NCI-H510A (cell line): ENCODE measurements at places on chromosomes 6 and 20.

DNA sequence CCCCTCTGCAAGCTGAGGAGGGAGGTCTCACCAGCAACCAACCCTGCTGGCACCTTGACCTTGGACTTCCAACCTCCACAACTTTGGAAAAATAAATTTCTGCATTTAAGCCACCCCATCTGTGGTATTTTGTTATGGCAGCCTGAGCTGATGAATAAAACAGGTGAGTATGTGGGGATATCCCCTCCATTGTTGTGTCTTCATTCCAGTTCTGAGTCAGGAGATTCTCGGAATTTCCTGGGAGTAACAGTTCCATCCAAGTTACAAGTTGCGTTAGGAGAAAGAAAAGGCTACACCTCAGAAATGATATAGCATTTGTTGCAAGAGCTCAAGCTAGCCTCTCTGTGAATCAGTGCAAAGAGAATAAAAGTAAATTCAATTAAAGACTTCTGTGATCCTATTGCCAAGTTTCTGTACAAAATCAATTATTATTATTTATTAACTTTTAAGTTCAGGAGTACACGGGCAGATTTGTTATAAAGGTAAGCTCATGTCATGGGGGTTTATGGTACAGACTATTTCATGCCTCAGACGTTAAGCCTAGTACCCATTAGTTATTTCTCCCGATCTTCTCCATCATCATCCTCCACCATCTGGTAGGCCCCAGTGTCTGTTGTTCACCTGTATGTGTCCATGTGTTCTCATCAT is 153.0 kb downstream of the NKAIN2 start:
- no peak for DNase-seq

DNA sequence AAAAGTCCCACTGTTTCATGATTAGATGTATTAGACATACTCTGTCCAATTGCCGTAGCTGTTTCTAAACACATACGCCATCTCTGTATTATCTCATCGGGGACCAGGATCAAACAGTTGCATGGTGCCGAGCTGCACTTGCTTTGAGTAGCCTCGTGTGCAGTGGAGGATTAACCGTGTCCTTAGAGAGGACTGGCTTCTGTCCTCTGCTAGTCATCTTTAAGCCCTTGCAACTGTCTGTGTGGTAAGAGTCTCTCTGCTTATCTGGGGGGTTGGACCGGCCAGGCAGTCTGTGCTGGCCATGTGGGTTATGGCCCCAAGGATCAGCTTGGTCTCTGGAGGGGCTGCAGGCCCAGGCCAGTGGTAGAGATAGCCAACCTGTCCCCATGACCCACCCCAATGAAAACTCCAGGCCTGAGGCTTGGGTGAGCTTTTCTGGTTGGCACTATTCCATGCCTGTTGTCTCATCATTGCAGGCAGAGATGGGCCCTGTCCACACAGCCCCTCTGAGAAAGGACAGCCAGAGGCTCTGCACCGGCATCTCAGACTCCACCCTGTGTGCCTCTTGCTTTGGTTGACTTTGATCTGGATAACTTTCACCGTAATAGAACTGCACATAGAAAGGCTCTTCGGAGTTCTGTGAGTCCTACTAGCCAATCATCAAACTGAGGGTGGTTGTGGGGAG is 137.3 kb upstream of the SNX9 start:
- DNase-seq = no peak

- no peak for DNase-seq
These were observed 19.0 kb downstream of the SENP6 start for GRCh38 chr6:75620381-75621304.

DNA sequence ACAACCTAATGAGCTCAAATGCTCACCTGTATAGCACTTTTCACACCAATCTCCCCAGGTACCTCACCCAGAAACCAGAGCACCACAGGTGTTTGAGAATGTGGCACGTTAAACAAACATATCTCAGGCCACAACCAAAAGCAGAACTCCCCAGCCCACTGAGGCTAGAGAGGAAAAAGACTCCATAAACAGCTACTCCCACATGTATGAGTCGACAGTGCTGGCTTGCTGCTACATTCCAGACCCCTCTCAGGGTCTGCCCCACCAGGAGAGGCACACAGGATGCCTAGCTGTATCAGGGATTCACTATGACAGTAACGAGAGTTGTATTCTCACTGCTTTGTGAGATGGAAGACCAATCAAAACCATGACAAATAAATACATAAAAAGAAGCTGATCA is 242.6 kb upstream of the ARID1B start:
- no peak for DNase-seq

DNA sequence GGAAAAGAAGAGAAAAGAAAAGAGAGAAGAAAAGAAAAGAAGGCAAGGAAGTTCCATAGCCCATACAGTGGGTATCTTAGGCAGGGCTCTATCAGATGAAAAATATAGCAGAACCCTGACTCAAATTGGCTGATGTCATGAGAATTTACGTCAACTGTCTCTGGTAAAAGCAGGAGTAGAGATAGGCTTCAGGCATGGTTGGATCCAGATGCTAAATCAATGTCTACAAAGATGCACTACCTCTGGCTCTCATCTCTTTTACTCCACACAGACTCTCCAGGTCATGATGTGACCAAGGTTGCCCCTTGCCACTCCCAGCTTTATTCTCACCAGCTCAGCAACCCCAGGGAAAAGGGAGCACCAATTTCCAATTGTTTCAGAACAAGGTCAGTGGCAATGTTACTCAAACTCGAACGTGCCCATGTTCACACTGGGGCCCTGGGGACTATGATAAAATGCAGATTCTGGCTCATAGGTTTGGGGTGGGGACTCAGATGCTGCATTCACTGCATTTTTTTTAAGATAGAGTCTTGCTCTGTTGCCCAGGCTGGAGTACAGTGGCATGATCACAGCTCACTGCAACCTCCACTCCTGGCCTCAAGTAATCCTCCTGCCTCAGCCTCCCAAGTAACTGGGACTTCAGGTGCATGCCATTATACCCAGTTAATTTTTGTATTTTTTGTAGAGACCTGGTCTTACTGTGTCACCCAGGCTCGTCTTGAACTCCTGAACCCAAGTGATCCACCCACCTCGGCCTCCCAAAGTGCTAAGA is 33.4 kb upstream of the PTGIS start:
- DNase-seq = no peak

GRCh38 chr6:154343473-154344308 is 12.9 kb downstream of the IPCEF1 start:
- DNase-seq = peak; percentile 81

DNA sequence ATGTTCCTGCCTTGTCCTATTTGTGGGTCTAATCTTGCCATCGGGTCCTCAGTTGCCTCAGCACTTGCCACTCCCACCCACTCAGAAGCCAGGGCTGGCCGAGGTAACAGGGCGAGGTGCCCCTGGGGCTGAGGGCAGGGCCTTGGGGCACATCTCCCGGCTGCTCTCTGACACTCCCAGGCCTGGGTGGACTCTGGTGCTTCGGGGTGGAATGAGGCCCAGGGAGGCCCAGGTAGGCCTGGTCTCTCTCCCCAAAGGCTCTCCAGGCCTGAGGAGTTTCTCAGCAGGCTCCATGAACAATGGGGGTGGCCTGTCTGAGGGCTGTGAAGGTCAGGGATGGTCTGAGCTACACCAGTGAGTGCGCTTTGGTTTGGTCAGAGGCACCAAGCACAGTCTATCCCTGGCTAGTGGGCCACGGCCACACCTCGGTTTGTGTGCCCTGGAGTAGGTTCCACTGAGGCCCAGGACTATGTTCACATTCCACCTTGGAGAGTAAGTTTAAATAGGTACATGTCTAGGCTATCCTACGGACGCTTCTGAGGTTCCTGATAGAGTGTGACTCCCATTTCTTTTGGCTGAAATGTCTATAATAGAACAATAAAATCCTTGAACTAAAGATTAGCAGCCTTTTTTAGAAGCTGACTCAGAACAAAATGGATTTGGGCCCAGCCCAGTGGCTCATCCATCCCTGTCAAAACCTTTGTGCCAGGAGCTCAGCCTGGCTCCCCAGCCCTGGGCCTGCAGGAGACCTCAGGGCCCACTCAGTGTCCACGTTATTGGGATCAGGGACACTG is 78.8 kb downstream of the SLC24A3 start:
- DNase-seq = no peak

DNA sequence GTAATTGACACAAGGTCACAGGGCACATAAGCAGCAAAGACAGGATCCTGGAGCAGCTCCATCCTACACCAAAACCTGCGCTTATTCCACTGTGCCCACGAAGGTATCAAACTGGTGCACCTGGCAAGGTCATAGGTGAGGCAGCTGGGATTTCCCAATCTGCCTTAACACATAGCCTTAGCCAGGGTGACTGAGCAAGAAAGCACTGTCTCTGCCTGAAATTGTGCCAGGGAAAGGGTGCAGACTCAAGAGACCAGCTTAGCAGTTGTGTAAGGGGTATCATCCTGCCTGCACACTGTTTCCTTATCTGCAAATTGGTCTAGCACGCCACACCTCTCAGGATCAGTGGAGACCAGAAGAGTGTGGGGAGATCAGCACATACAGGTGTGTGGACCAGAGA is 82.8 kb downstream of the MAFB start:
- no peak for DNase-seq

DNA sequence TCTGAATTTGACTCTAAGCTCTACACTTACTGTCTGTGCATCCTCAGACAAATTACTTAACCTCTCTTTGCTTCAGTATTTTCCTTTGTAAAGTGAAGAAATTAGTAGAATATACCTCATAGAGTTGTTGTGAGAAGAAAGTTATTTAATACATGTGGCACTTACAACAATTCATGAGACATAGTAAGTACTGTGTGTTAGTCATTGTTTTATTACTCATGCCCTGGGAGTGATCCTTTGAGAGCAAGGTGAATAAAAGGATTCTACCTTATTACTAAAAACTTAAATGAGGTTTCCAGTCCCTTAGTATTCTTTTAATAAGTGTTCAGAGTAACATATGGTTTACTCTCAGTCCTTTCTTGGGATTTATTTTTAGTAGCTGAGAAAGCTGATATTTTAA is 233.6 kb upstream of the MAP3K7 start:
- no peak for DNase-seq

DNA sequence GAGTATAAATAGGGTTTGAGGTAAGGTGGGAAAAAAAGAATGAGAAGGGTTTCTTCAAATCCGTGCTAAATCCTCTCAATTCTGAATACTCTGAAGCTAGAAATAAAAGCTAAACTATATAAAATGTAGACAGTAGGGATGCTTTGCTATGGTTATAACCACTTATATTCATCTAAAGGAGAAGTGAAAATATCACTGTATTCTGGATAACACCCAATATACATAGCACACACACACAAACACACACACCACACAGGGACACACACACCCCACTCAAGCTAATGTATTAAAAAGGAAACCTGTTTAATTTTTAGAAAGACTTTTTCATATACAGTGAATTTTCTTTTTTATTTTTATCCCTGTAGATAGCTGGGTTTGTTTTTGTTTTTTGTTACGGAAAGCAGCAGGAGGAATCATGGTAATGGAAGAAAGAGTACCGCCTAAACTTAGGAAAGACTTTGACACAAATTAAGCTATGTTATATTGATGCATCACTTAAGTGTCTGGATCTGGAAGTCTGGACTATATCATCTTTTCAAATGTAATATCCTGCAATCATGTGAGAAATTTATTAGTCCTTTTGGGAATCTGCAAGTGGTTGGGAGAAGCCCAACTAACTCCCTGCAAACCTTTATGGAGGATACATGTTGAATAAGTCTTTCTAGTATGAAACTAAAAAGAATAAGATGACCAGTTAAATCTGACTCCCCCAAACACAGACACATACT is 68.4 kb upstream of the FABP7 start:
- DNase-seq = no peak

DNA sequence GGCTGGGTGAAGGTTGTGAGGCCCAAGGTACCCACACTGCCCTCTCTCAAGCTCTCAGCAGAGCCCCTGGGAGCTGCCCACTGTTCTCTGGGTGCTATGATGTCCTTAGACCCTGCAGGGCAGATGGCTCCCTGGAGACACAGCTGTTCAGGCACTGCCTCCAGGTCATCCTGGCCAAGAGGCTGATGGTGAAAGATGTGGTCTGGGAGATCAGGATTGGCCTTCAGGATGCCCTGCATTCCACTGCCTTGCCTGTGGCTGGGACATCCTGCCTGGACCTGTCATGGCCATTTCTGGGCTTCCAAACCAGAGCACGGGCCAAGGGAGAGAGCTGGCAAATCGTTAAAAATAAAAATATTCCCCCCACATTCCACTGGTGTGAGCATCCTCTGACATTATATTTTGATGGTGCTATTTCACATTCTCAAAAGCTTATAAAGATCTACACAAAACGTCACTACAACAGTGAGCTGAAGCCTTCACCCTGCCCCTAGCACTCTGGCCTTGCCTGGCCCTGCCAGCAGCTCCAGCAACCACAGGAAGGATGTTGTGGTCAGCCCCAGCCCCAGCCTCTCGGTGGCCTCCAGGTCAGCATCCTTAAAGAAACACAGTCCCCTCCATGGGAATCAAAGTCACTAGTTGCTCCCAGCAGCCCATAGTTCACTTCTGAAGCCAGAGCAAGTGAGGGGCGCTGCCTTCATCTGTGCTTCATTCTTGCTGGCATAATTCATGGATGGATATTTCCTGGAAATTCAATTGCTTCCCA is 13.5 kb upstream of the KCNK16 start:
- DNase-seq = no peak

- DNase-seq = no peak
These were observed 6.0 kb downstream of the PNLDC1 start for GRCh38 chr6:159806021-159806458.

DNA sequence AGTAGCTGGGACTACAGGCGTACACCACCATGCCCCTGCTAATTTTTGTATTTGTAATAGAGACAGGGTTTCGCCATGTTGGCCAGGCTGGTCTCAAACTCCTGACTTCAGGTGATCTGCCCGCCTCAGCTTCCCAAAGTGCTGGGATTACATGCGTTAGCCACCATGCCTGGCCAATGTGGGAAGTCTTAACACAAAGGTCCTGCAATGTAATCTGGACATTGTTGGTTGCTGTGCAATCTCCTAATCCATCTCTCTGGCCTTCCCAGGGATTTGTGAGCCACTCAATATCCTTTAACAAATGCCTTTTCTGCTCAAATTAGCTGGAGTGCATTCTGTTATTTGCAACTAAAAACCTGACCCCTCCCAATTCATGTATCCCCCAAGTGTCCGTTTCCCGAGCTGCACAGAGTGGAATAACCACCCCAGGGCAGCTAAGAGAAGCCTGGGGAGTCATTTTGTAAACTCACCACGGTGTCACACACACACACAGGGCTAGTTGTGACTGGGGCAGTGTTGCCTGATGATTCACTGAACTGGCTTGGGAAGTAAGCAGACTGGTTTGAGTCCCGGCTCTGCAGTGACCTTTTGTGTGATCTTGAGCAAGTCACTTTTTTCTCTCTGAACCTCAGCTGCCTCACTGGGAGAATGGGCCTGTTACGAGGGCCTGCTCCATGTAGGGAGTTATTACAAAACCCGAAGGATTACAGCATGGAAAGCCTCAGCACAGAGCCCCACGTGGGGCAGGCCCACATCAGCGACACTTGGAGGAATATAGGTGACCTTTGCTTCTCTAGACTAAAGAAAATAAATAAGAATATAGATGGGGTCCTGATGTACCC is 152.3 kb downstream of the ZMYND8 start:
- DNase-seq = no peak

DNA sequence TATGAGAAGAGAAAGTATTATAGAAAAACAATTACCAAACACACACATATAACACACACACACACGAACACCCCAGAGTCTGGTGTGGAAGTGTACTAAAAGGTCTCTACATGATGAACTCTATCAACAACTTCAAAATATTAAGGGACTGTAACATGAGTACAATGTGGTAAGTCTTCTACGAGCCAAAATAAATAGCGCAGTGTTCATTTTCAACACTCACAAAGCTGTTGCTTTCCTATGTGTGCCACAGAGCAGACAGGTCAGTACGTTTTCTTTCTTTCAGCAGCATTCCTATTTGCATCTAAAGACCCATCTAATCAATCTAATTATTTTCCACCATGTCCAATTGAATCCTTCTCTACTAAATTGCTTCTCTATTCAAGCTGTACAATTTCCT is 12.1 kb upstream of the CNKSR3 start:
- DNase-seq = no peak
